ENCODE measurements at places on chromosomes 6 and 20.

- DNase-seq: no peak
Observed at GRCh38 chr6:48624631-48625030, 513.6 kb upstream of the PTCHD4 start.

GRCh38 chr6:160357088-160357487 is 8.9 kb downstream of the SLC22A3 start:
- no peak for DNase-seq

GRCh38 chr20:32470025-32470861 is 112.1 kb downstream of the ASXL1 start:
- DNase-seq: peak; percentile 47

DNA sequence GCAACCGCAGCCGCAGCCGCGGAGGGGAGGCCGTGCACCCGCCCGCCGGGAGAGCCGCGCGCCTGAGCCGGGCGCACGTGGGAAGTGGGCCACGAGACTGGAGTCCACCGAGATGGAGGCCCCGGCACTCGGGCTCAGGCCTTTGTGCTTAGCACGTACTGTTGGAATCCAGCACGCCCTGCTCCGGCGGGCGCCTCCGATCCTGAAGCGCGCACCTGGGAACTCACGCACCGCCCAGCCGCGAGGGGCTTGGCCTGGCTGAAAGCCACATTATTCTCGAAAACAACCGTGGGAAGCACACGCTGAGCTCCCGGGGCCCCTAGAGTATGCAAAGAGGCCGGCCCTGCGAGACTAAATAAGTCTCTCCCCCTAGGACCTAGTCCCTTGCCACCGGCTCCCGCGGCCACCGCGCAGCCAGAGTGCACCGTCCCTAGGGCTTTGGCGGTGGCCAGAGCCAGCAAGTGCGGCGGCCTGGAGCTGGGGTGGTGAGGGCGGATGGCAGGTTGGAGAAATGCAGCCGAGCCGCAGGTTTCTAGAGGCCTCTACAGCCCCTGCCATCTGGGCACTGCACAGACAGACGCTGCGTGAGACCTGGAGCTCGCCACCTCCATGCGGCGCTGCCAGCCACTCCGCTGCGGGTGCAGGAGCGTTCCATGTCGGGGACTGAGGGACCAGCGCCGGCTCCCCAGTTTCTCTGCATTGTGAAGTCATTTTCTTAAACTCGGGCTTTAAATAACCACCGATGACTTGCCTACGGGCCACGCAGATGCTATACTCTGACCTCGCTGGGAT is 42.0 kb upstream of the LY86 start:
- DNase-seq: peak; percentile 15

DNA sequence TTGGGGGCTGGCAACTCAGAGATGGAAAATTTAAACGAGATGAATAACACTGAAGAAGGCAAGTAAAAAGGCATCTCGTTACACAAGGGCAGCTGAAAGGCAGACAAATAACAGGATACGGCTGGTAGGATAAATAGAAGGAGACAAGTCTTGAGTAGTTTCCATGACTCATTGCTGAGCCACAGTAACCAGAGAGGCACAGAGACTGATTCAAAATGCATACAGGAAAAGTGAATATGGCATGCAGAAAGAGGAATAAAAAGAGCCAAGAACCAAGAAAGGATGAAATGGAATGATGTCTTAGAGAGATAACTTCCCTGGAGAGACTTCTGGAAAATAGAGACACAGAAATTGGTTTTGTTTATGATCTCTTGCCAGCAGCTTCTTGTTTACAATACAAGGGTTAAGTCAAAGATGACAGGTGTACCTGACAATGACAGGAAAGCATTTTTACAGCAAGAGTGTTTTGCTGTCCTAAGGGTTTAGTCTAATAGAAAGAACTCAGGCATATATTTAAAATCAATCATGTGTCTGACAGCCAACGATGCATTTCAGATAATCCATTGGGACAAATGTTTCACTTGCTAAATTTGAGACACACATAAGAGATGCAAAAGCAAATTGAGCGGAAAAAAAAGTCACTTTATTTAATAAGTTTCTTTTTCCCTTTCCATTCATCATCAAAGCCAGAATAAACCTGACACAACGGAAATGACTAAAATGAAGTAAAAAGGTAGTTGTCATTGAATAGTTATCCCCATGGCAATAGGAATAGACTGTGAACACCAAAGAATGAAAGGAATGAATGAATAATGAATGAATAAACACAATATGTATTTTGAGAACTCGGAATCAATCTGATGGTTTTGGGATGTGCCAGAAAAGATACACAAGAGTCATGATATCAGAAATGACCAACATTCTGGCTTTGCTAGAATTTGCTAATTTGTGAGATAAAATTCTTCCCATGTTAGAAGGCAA is 68.0 kb upstream of the KCNQ5 start:
- no peak for DNase-seq

- no peak for DNase-seq
Observed at GRCh38 chr6:44675449-44675848, 287.9 kb downstream of the CDC5L start.

DNA sequence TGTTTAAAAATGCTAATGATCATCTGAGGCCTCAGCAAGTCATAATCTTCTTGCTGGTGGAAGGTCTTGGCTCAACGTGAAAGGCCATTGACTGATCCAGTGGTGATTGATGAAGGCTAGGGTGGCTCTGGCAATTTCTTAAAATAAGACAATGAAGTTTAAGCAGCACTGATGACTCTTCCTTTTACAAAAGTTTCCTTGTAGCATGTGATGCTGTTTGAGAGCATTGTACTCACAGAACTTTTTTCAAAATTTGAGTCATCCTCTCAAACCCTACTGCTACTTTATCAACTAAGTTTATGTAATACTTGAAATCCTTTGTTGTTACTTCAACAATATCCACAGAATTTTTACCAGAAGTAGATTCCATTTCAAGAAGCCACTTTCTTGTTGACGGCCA is 382.3 kb downstream of the ESR1 start:
- DNase-seq: no peak

DNA sequence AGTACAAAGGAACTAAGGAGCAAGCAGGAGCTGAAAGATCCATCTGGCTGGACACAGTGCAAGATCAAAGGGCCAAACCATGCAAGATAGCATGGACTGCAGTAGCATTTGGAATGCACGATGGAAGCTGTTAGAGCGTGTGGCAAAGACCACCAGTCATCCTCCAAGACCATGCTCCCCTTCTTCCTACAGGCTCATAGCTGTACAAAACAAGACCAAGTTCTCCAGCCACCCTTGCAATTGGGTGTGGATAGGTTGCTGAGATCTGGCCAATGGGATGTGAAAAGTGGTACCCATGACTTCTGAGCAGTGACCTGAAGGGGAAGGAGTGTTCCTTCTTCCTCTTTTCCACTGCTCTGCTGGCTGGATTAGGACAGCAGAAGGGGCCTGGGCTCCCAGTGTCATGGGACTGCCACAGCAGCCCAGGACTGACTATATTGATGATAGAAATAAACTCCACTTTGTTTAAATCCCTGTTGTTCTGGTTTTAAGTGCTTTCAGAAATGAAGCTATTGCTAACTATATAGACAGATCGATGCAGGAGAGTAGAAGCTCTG is 64.9 kb downstream of the SLC22A23 start:
- DNase-seq: no peak

GRCh38 chr20:37681384-37682112 is 12.3 kb upstream of the CTNNBL1 start:
- DNase-seq: no peak

GRCh38 chr6:159578629-159579028 is 114.4 kb downstream of the SOD2 start:
- no peak for DNase-seq

- no peak for DNase-seq
Observed at GRCh38 chr20:64210656-64211369, 44.7 kb upstream of the PCMTD2 start.

GRCh38 chr20:34439168-34439567 is 76.1 kb downstream of the ITCH start:
- no peak for DNase-seq

GRCh38 chr6:35747877-35748276 is 11.0 kb downstream of the ARMC12 start:
- no peak for DNase-seq

DNA sequence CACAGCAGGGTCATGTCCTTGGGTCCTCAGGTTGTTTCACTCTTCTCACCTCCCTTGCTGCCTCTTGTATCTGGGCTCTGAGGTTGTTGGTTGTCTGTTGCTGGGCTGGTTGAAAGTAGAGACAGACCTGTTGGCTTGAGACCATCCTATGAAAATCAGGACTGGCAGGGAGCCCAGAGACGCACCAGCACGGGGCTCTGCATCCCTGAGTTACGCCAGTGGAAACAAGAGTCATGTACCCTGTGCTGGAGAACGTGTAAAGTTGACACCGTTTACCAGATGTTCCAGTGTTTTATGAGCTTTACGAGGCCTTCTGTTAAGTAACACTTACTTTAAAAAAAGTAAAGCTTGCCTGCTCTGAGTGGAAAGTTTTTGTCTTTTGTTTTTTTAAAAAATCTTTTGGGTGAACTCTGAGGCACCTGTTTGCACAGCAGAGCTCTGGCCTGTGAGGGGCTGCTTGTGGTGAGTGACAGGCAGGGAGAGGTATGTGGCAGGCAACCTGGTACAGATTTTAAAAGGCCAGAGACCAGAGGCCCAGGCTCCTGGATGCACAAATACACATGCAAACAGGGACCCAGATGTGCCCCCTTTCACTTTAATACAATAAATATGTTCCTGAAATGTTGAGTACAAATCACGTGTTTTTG is 260.0 kb upstream of the SUPT3H start:
- no peak for DNase-seq

DNA sequence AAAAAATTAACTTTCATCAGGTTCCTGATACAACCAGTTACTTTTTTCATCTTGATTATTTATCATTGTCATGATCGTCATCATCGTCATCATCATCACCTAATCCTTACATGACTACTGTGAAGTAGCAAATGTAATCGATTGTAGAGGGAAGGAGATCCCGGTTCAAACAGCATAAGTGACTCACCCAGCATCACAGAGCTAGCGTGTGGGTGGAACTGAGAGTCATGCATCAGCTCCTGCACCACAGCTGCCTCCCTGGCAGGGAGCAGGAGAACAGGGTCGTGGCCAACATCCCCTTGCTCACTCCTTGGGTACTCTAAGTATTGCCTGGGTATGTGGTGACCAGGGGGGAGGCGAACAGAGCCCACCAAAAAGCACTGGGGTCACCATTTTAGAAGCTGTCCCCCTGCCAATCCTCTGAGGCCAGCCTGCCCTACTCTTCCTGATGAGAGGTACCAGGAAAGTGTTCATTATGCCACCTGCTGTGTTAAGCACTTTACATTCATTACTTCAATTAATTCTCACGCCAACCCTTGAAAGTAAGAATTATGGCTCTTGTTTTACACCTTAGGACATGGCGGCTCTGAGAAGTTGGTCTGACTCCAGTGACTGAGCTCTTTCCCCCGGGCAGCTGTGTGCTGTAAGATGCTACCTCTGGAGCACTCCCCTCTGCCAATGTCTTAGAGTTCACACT is 425.2 kb downstream of the CD83 start:
- DNase-seq: peak; percentile 86

DNA sequence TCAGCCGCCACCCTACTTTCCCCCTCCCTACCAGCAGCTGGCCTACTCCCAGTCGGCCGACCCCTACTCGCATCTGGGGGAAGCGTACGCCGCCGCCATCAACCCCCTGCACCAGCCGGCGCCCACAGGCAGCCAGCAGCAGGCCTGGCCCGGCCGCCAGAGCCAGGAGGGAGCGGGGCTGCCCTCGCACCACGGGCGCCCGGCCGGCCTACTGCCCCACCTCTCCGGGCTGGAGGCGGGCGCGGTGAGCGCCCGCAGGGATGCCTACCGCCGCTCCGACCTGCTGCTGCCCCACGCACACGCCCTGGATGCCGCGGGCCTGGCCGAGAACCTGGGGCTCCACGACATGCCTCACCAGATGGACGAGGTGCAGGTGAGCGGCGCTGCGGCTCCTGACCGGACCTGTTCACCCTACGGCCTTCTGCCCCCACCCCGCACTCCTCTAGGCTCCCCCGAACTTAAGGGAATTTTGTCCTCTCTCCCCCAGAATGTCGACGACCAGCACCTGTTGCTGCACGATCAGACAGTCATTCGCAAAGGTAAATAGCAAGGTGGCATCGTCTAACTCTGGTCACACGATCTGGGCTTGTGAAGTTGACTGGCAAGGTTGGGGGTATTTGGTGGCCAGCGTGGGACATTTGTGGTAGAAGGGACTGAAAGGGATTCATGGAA is 2.3 kb downstream of the TFAP2C start:
- no peak for DNase-seq

DNA sequence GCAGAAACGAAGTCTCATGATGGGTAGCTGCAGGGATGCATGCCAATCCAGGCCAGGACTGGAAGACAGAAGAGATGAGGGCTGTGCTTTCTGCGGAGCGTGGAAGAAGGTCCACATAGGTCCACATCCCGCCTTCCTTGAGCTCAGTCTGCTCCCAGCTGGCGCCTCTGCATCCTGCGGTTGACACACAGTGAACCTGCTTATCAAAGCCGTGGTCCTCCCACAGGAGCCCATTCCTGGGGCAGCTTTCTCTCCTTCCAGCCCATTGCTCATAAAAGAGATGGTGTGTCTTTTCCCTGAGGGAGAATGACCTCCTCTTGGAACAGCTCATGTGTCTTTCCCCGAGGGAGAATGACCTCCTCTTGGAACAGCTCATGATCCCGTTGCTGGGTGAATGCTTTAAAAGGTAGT is 225.4 kb downstream of the CDH4 start:
- DNase-seq: no peak

- no peak for DNase-seq
Observed at GRCh38 chr6:22598339-22598738, 29.0 kb downstream of the HDGFL1 start.

DNA sequence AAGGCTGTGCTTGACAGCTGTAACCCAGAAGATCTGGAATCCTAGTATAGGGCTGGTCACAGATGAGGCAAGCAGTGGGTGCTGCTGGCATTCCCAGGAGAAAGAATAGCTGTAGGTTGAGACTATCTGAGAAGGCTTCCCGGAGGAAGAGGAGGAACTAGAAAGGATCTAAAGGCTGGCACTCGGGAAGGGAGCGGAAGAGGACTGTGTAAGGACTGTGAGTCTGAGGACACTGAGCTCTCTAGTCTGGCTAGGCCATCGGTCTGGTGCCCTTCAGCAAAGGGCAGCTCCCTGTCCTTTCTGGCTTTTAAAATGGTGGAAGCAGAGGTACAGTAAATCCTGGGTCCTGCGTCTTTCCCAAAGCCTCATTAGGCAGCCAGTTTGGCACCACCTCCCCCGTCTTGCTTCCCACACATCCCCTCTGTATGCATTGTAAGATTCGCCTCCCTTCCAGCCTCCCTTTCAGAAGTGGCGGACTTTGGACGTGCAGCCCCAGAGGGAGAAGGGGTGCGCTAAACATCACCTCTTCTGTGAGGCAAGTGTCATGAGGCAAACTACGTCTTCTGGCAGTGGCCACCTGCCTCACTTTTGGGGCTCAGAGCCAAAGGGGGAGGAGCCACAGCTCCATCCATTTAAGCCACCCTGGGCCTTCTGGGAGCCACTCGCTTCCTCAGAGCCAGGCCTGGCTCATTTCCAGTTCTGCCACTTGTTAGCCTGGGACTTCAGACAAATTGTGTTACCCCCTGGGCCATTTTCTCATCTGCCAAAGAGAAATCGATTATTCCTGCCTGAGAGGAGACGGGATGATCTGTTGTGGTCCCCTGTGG is 8.6 kb downstream of the SNPH start:
- DNase-seq: no peak

GRCh38 chr6:48893048-48893447 is 570.0 kb downstream of the MMUT start:
- DNase-seq: no peak
